ENCODE measurements at places on chromosomes 16 and 17. TPM values are rescaled to one million over a fixed set of nuclear protein-coding genes. Genes with fewer than 3 reads are reported as not detected.

DNA sequence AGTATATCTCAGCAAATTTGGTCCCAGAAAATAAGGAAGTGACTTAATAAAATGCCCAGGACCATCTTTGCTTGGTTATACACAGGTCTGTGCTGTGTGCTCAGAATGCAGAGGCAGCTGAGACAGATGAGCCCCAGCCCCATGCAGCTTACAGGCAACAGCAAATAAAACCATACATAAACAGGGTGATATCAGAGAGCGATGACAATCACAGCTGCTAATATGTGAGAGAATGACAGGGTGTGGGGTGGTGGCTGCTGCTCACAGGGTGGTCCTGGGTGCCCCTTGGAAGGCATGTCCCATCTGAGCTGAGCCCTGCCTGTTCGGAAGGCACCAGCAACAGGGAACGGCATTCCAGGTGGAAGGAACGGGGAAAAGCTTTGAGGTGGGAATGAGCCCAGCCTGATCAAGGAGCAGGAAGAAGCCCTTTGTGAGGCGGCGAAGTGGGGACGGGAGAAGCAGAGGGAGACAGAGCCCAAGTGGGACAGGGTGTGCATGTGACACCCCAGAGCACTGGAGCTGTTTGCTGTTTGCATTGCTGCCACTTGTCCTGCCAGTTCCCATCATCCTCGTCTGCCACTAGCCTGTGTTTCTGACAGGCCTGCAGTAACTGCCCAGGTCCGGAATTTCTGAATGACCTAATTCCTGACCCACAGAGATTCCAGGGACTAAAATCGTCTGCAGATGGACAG lies 150.5 kb downstream of the KATNIP start:
- DNase-seq = no peak
- no peak overlapping the region for H3K27ac ChIP-seq
- H3K36me3 ChIP-seq = peaks cover 7% of the 10 kb centered on the region
- peaks cover 4% of the 10 kb centered on the region for H3K4me1 ChIP-seq
- no peak overlapping the region for H3K4me3 ChIP-seq
- H3K27me3 ChIP-seq = no peaks in the 10 kb centered on the region

DNA sequence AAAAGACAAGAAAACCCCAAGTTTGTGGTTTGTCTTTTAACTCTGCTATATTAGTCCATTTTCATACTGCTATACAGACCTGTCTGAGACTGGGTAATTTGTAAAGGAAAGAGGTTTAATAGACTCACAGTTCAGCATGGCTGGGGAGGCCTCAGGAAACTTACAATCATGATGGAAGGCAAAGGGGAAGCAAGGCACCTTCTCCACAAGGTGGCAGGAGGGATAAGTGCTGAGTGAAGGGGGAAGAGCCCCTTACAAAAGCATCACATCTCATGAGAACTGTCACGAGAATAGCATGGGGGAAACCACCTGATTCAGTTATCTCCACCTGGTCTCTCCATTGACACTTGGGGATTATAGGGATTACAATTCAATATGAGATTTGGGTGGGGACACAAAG lies 13.5 kb upstream of the ADAM11 start:
- H3K4me1 ChIP-seq = no peaks in the 10 kb centered on the region
- H3K36me3 ChIP-seq = peaks cover 35% of the 10 kb centered on the region
- H3K27me3 ChIP-seq = no peaks in the 10 kb centered on the region

- peaks cover 79% of the 10 kb centered on the region for H3K4me1 ChIP-seq
- no peaks in the 10 kb centered on the region for H3K27me3 ChIP-seq
- H3K27ac ChIP-seq = peak overlapping the region; percentile 97
- DNase-seq = no peak
- H3K4me3 ChIP-seq = peak overlapping the region; percentile 36
Observed at GRCh38 chr17:57945996-57946797, 9.0 kb downstream of the CUEDC1 start.

DNA sequence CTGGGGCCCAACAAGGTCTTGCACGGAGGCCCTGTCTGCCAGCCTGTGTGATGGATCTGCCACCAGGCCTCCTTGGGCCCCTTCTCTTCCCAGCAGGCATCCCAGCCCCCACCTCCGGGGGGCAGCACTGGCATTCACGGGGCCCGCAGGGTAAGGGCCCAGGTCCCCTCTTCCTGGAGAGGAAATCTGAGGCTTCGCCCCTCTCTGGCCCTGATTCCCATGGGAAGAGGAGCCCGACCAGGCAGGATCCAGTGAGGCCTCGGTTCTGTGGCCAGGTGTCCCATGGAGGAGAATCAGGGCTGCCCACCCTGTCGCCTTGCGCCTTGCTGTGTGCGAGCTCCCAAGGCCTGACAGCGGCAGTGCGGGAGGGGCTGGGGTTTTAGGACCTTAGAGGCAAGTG lies 48.4 kb downstream of the PDPK1 start:
- DNase-seq = peak; percentile 64
- no peak overlapping the region for H3K4me3 ChIP-seq
- H3K27ac ChIP-seq = no peak overlapping the region
- no peaks in the 10 kb centered on the region for H3K4me1 ChIP-seq
- peaks cover 52% of the 10 kb centered on the region for H3K36me3 ChIP-seq

- no peaks in the 10 kb centered on the region for H3K36me3 ChIP-seq
- H3K27ac ChIP-seq = peak overlapping the region; percentile 73
- DNase-seq = no peak
- no peak overlapping the region for H3K4me3 ChIP-seq
- H3K27me3 ChIP-seq = no peaks in the 10 kb centered on the region
Observed at GRCh38 chr16:27408012-27408601, 6.1 kb downstream of the IL21R start.

DNA sequence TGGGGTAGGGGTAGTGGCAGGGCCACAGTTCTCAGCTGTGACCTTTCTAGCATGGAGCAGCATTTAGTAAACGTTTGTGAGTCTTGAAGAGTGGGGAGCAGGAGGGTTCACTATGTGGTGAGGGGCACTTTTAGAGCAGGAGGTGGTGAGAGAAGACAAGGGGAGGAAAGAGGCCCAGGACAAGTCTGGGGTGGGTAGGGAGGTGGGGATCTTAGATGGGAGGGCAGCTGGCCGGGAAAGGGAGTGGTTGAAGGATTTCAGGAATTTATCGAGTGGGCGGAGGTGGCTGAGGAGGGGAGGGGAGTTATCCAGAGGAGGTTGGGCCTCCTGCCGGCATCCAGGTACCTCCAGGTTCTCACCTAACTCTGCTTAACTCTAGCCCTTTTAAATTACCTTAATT lies 1.9 kb downstream of the CLEC16A start:
- no peaks in the 10 kb centered on the region for H3K36me3 ChIP-seq
- peak overlapping the region; percentile 89 for H3K27ac ChIP-seq
- no peak for DNase-seq
- H3K4me3 ChIP-seq = peak overlapping the region; percentile 1
- peaks cover 76% of the 10 kb centered on the region for H3K4me1 ChIP-seq

DNA sequence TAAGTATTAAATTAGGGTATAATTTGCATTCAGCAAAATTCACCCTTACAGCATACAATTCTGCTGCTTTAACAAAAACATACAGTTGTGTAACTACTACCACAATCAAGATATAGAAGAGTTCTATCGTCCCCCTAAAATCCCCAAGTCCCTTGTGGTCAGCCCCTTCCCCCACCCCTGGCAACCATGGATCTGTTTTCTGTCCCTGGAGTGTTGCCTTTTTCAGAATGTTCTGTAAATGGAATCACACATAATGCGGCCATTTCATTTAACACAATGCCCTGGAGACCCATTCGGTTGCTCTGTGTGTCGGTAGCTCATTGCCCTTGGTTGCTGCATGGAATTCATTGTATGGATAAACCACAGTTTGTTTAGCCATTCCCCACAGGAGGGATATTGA lies 190.2 kb downstream of the IRX5 start:
- H3K27ac ChIP-seq = no peak overlapping the region
- DNase-seq = no peak
- no peaks in the 10 kb centered on the region for H3K36me3 ChIP-seq
- no peak overlapping the region for H3K4me3 ChIP-seq

The ACADVL gene
- total RNA-seq = 1,449 TPM

The RHBDL1 gene
- 0.76 TPM for total RNA-seq

The SLFN12 gene
- 11.4 TPM for total RNA-seq

The GCGR gene
- 11.1 TPM for total RNA-seq

The SMTNL2 gene
- 0.49 TPM for total RNA-seq

The GNGT2 gene
- total RNA-seq = 22.5 TPM

The CDK5R1 gene
- 0.89 TPM for total RNA-seq

The DBNDD1 gene
- total RNA-seq = 23.2 TPM

The AMZ2 gene
- 46.6 TPM for total RNA-seq

The TMC5 gene
- total RNA-seq = 49.3 TPM

The LRRC37A gene
- total RNA-seq = 2.4 TPM

The GPR142 gene
- not detected for total RNA-seq
